Thymus (tissue), 14 donors: ENCODE measurements at places on chromosomes 16 and 17. TPM values are rescaled to one million over a fixed set of nuclear protein-coding genes. Genes with fewer than 3 reads are reported as not detected.

The CES4A gene
- 2.1 TPM for total RNA-seq

The KRT25 gene
- 0.19 TPM for total RNA-seq

DNA sequence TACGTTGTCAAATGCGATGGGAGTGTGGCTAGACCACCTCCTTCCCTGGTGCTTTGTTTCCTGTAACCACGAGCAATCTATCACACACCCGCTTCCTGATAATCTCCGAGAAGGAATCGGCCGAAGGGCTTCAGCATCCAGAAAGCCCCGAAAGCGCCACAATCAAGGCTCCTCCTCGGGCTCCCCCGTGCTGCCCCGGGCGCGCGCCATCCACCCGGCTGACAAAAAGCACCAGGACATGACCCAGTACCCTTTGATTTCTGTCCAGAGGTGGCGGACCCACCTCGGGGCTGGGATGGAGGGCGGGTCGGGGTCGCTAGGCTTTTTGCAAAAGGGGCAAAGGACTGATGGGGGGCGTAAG lies 743 bp upstream of the ARMC7 start:
- peak overlapping the region; percentile 93 for H3K4me3 ChIP-seq
- no peak overlapping the region for H3K27ac ChIP-seq
- peaks cover 26% of the 10 kb centered on the region for H3K4me1 ChIP-seq
- no peak for DNase-seq
- H3K27me3 ChIP-seq = peaks cover 17% of the 10 kb centered on the region

DNA sequence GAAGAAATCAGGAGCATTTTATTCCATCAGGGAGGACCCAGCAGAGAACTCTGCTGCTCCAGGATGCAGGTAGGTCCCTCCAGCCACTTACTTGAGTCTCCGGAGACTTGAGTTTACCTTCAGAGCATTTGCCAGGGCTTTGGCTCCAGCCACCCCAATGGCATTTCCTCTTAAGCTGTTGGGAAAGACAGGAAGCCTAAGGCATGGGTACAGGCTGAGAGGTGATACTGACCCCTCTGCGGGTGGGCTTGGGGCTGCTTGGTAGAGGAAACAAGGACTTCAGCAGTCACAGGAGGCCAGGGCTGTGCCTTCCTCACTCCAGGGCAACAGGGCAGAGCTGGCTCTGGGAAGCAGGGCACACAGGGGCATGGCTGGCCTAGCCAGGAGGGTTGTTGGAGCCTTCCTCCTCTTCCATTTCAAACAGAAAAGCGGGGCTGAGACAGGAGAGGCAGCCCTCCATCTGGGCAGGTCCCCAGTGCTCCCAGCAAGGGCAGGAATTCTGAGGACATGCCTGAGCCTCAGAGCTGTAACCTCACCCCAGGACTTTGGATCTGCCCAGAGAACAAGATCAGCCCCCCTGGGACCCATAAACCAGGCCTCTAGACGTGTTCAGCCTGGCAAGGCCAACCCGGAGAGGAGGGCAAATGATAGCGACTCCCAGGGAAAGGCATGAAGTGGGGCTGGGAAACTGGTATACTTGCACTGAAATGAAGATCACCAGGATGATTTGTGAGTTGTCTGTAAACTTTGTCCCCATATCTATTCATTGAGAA lies 34.4 kb downstream of the NLRC3 start:
- DNase-seq = no peak
- H3K4me1 ChIP-seq = no peaks in the 10 kb centered on the region
- no peak overlapping the region for H3K4me3 ChIP-seq
- no peak overlapping the region for H3K27ac ChIP-seq
- peaks cover 45% of the 10 kb centered on the region for H3K36me3 ChIP-seq
- no peaks in the 10 kb centered on the region for H3K27me3 ChIP-seq

GRCh38 chr17:38996660-38997337 lies 29.6 kb upstream of the FBXO47 start:
- no peaks in the 10 kb centered on the region for H3K36me3 ChIP-seq
- H3K27ac ChIP-seq = no peak overlapping the region
- no peaks in the 10 kb centered on the region for H3K27me3 ChIP-seq
- no peaks in the 10 kb centered on the region for H3K4me1 ChIP-seq
- DNase-seq = no peak

DNA sequence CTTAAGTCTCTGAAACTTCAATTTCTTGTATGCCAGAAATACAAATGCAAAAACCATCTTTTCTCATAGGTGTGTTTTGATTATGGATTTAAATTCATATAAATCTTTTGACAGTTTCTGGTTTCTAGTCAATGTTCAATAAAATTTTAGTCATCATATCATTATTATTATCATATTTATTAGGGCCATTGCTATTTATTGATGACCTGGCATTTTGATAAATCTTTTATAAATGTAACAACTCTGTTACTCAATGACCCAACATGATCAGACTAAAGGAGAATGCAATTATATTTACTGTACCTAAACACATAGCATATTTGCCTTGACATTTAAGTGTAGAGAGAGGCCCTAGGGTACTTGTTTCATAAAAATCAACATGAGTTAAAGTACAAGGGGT lies 320.8 kb downstream of the CDH8 start:
- no peak overlapping the region for H3K4me3 ChIP-seq
- H3K27ac ChIP-seq = no peak overlapping the region

DNA sequence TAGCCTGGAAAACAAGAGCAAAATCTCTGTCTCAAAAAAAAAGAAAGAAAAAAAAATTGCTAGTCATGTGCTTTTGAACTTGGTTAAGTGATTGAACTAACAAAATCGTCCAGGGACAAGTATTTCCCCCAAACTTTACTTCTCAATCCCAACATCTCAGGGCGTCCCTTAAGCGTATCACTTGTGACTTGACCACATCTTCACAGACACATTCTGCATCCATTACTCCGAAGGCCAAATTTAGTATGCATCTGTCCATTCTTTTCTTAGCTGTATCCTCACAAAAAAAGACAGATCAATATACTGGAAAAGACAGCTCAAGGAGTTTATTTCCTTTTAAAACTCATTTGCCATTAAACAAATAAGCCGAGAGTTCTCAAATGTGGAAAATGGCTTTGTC lies 5.9 kb upstream of the JPT1 start:
- H3K36me3 ChIP-seq = peaks cover 41% of the 10 kb centered on the region
- H3K4me1 ChIP-seq = peaks cover 4% of the 10 kb centered on the region
- no peaks in the 10 kb centered on the region for H3K27me3 ChIP-seq
- DNase-seq = no peak
- H3K27ac ChIP-seq = no peak overlapping the region

The DLX4 gene
- total RNA-seq = 0.09 TPM

DNA sequence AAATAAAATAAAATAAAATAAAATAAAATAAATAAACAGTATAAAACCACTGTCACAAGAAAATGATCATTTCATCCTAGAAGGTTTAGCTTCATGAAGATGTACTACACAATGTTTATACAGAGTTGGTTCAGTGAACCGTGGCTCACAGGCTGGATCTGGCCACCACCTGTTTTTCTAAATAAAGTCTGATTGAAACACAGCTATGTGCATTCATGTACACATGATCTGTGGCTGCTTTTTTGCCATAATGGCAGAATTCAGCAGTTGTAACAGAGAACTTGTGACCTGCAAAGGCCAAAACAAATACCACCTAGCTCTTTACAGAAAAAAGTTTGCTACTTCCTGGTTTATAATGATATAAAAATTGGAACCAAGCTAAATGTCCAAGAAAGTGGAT lies 12.6 kb upstream of the RPRML start:
- no peak for DNase-seq
- H3K36me3 ChIP-seq = no peaks in the 10 kb centered on the region
- H3K27me3 ChIP-seq = no peaks in the 10 kb centered on the region

- no peaks in the 10 kb centered on the region for H3K27me3 ChIP-seq
- H3K27ac ChIP-seq = no peak overlapping the region
- H3K4me1 ChIP-seq = peaks cover 29% of the 10 kb centered on the region
- H3K36me3 ChIP-seq = no peaks in the 10 kb centered on the region
- no peak overlapping the region for H3K4me3 ChIP-seq
Measured at GRCh38 chr17:9175700-9176467, 154.6 kb downstream of the NTN1 start.

DNA sequence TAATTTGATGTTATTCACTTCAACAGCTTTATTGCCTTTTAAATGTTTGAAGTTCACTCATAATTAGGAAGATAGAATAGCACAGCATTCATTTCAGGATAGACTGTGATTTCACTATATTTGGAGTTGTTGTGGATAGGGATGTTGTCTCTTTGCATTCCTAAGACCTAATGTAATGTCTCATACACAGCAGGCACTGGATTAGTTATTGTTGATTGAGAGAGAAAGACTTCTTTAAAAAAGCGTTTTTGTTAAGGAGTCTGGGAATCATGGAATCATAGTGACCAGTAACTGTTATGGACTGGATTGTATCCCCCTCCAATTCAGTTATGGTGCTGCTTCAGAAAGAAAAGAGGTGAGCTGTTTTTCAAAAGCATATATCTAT lies 122.0 kb downstream of the USP22 start:
- no peaks in the 10 kb centered on the region for H3K27me3 ChIP-seq
- H3K4me1 ChIP-seq = no peaks in the 10 kb centered on the region
- no peaks in the 10 kb centered on the region for H3K36me3 ChIP-seq
- DNase-seq = no peak

DNA sequence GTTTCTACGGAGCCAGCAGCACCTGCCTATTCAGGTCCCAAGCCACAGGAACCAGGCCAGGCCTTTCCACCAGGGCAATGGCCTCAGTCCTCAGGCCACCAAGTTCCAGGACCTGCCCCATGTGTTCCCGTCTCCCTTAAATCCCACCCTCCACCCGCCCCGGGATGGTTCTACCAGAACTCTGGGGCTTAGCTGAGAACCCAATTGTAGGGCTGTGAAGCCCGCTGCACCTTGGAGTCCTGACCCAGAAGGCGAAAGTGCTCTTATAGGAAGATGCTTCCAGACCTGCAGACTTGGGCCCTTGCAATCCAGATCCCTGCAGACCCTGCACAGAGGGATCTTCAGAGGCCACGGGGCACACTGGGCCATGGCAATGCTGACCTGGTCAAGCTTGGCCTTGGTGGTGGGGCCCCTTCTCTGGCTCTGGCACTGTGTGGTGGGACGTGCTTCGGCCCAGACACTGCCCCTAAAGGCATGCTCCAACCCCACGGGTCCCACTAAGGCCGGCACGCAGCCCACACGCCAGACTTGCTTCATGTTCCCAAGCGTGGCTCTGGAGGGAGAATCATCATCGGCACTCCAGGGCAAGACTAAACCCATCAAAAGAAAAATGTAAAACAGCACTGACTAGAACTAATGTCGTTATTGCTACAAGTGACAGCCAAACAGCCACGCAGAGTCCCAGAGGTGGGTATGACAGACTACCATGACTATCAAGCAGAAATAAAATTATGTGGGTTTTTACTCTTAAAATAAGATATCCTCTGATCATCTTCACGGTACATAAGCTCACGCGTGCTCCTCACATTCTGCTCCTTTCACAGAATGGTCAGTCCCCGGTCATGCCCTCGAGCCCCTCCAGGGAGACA lies 41.3 kb upstream of the ATP2A3 start:
- no peaks in the 10 kb centered on the region for H3K4me1 ChIP-seq
- DNase-seq = no peak
- no peaks in the 10 kb centered on the region for H3K27me3 ChIP-seq
- no peak overlapping the region for H3K4me3 ChIP-seq
- peaks cover 51% of the 10 kb centered on the region for H3K36me3 ChIP-seq

DNA sequence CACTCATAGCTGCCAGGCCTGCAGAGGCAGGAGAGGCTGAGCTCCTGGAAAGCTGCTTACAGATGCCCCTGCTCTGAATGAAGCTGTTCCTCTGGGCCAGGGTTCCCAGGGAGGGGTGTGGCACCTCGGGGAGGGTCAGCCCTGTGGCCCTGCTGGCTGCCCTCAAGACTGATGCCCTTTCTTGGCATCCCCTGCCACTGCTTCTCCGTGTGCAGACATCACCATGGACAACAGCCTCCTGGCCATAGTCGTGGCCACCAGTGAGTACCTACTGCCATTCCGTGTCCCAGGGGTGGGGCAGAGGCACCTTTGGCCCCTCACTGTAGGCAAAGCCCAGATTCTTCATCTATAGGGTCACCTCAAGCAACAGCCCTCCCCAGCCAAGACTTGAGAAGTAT lies 8.9 kb downstream of the MRPL27 start:
- peaks cover 68% of the 10 kb centered on the region for H3K36me3 ChIP-seq
- H3K27ac ChIP-seq = no peak overlapping the region
- H3K27me3 ChIP-seq = no peaks in the 10 kb centered on the region
- no peaks in the 10 kb centered on the region for H3K4me1 ChIP-seq

GRCh38 chr17:40605306-40605705 lies 40.0 kb upstream of the CCR7 start:
- H3K27ac ChIP-seq = peak overlapping the region; percentile 76
- no peaks in the 10 kb centered on the region for H3K4me1 ChIP-seq
- no peaks in the 10 kb centered on the region for H3K27me3 ChIP-seq
- H3K4me3 ChIP-seq = no peak overlapping the region

GRCh38 chr17:56613131-56613530 lies 19.6 kb downstream of the NOG start:
- no peak overlapping the region for H3K27ac ChIP-seq
- no peak overlapping the region for H3K4me3 ChIP-seq
- no peaks in the 10 kb centered on the region for H3K36me3 ChIP-seq
- H3K4me1 ChIP-seq = no peaks in the 10 kb centered on the region
- H3K27me3 ChIP-seq = no peaks in the 10 kb centered on the region
- no peak for DNase-seq

DNA sequence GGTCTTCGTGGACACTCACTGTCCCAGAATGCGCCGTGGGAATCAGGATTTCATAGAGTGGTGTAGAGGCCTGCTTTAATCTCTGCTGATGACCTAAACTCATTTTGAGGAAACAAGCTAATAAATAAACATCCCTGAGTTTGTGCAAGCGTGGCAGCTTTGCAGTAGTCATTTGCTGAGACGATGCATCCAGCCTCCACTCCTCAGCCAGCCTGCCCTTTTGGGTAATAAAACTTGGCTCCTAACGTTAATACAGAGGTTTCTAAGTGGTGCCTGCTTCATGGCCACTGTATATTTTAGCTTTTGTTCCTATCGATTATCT lies 1.3 kb downstream of the DGKE start:
- H3K4me1 ChIP-seq = peaks cover 22% of the 10 kb centered on the region
- no peaks in the 10 kb centered on the region for H3K27me3 ChIP-seq
- peak overlapping the region; percentile 89 for H3K4me3 ChIP-seq
- H3K27ac ChIP-seq = no peak overlapping the region
- DNase-seq = no peak

DNA sequence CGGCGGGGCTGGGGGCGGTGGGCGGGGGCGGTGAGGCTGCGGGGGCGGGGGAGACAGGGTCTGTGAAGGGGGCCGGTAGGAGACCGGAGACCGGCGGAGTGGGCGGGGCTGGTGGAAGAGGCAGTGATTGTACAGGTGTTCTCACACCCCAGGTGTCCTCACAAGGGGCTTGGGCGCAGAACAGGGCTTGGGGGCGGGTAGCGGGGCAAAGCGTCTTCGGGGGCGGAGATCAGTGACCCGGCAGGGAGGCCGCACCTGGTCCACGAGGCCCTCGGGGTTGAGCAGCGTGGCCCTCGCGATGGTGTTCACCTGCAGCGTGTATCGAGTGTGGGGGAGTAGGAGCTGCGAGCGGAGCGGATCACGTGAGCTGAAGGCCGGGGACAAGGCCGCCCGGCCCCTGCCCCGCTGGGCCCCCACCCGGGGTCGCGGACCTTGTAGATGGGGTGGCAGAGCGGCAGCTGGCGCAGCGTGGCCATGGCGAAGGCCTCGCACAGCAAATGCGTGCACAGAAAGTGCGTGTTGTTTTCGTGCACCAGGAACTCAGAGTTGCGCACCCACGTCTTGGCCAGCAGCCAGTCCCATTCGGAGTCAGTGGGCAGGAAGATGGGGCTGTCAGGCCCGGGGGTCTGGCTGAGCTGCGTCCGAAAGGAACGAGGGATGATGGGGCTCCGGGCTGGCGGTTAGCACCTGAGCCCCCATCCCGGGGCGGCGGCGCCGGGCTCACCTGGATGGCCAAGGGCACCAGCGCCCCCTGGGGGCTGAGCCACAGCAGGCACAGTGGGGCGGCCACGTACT lies 8.5 kb downstream of the ALOXE3 start:
- no peak for DNase-seq
- no peak overlapping the region for H3K27ac ChIP-seq
- peaks cover 21% of the 10 kb centered on the region for H3K27me3 ChIP-seq
- H3K4me1 ChIP-seq = peaks cover 8% of the 10 kb centered on the region
- no peaks in the 10 kb centered on the region for H3K36me3 ChIP-seq
